ENCODE measurements at places on chromosomes 6 and 20. TPM values are rescaled to one million over a fixed set of nuclear protein-coding genes. Genes with fewer than 3 reads are reported as not detected.

- no peak for DNase-seq
These were observed 44.0 kb downstream of the RANBP9 start for GRCh38 chr6:13667655-13668054.

DNA sequence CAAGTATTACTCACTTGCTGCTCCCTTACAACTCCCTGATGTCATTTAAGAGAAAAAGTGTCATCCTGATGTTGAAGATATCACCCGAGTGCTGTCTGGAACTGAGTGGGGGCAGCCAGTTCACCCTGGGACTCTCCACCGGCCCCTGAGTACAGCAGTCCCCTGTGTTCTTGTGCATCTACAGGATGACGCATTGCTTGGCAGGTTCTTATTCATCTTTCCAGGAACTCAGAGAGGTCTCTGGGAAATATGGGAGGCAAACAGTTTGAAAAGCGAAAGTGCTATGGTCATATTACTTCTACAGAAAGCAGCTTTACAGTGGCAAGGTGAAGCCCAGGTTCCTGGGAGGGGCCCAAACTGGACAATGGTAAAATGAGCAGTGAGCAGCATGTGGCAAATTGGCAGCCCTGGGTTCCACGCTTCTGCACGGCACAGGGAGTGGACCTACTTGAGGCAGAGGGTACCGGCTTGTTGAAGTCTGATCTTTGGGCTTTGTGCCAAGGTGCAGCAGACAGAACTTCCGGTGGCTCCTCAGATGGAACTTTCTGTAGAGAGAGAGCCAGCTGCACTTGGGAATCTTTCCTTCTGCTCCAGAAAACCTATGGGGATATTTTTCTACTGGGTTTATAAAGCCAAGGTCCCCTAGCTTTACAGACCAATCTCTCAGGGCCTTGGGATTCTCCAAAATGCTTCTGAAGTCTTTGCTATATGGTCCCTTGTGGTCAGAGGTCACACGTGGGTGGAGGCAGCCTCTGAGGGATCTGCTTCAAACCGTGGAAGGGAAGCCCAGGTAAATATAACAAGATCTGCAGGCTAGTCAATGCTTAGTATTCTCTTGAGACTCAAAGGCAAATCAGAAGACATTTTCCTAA lies 128.3 kb downstream of the MAP3K7 start:
- no peak for DNase-seq

HSPA1B gene
- 471 TPM for total RNA-seq

TNNC2 gene
- not detected for total RNA-seq

- no peak for DNase-seq
These were observed 29.6 kb downstream of the SPINT4 start for GRCh38 chr20:45751721-45752120.

MUC21 gene
- total RNA-seq: not detected

GRCh38 chr6:136117081-136117480 lies 133.0 kb downstream of the MTFR2 start:
- no peak for DNase-seq

DNA sequence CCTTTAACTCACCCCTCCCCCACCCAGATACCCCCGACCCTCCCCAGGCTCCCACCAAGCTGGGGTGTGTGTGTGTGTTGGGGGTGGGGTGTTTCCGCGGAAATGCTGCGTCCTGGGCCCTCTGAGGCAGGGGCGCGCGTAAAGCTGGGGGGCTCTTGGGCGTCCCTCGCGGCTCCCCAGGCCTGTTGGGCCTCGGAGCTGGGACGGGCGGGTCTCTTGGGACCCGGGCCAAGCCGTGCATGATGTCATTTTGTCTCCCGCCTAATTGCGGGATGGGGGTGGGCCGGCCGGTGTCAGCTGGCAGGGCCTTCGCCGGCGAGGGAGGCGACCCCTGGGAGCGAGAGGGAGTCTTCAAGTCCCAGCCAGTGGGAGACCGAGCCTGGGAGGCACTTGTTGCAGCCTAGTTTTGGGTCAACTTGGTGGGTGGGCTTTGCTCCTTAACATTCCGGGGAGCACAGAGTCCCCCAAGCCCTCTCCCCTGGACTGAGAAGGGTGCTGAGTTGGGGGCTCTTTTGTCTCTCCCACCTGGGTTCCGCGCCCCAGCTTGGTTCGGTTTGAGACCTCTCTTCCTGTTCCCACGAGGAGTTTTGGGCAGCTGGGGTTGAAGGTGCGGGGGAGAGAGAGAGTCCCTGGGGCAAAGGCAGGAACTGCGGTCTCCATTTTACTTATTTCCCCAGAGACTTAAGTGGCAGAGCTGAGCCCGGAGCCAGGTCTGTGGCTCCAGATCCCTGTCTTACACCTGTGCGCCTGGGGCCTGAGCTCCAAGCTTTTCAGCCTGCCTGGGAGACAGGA lies 623 bp downstream of the MYBL2 start:
- no peak for DNase-seq
